ENCODE measurements at places on chromosomes 12 and 14.

GRCh38 chr14:103628684-103629502, at the start of gene KLC1:
Gene KLC1 (plus strand): TSS chr14:103629211. CDS start chr14:103654565, 25,354 bp downstream.
- DNase-seq = peak; percentile 73

DNA sequence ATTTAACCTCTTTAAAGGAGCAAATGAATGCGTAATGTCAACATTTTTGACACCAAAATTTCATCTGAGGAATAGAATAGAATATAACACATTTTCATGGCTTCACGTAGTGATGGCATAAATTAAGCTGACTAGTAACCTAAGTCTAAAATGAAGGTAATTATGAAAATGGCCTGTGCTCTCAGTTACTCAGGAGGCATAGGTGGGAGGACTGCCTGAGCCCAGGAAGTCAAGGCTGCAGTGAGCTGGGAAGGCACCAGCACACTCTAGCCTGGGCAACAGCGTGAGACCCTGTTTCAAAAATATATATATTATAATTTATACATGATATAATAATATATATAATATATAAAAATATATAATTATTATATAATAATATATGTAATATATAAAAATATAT, 383.2 kb upstream of the ATP2B1 start:
- DNase-seq = no peak

DNA sequence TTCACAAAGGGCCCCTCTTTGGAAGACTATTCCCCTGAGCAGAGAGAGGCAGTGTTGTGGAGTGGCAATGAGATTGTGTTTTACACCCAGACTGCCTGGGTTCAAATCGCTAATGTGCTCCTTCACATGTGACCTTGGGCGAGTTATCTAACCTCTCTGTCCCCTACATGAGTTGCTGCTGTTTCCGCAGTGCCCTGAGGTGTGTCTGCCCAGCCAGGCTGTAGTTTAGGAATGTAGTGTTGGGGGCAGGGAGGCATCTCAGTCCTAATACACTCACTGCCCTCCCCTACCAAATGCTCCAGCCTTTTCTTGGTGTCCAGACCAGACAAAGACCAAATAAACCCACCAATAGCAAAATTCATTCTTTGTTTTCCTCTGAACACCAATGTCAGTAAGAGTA, 78.6 kb downstream of the SLC24A4 start:
- DNase-seq = no peak

DNA sequence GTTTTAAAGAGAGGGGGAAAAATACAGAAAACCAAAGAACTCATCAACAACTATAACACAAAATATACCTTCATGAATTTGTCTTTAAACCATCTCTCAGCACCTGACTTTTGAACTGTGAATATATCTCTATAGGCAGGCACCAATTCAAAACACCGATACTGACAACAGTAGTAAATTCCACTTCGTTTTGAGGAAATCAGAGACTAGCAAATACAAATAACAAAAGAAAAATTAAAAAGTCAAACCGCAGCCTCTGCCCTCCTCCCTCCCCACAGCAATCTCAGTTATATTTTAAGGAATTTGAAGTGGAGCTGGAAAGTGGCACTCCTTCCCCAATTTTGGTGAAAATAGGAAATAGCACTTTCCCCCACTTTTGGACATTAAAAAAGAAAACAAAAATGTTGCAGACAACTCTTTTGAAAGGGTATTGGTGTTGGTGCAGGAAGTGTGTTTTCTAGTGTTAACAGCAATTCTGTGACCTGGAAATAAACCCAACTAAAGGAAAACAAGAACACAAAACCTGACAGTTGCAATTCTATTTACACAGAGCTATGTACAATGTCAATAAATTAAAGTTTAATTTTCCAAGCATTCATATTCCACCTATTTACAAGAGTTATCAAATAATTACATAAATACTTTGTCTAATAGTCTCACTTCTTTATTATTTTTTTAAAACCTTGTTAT, 13.5 kb downstream of the TBX3 start:
- DNase-seq = no peak

DNA sequence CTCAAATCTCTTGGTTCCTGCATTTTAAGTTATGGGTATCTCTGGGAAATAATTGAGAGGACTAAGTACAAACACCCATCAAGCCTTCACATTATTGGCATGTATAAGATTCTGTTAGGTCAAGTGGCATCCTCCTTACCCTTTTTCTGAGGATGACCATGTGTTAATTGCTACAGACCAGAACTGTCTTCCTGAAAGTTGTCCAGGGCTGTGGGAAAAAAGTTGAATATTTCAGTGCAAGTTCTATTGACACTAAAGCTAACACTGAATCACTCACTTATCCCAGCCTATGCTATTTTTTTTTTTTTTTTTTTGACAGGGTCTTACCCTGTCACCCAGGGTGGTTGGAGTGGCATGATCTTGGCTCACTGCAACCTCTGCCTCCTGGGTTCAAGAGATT, 130.1 kb upstream of the HIF1A start:
- DNase-seq = no peak

Data from naive thymus-derived CD4-positive, alpha-beta T cell (primary cell).